ENCODE measurements at places on chromosomes 13 and 19.

DNA sequence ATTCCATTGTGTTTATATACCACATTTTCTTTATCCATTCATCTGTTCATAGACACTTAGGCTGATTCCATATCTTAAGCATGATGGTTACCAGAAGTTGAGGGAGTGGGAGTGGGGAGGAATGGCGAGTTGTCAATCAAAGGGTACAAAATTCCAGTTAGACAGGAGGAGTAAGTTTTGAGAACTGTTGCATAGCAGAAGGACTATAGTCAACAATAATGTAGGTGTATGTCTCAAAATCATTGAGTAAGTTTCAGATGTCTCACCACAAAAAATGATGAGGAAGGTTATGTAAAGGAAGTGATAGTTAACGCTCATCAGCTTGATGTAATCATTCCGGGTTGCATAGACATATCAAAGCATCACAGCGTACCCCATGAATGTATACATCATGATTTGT is 4.6 kb upstream of the UBL3 start:
- DNase-seq = no peak

GRCh38 chr19:33868788-33869412 is 72.2 kb downstream of the KCTD15 start:
- peak; percentile 34 for DNase-seq

GRCh38 chr13:97127842-97128241 is 94.3 kb upstream of the MBNL2 start:
- no peak for DNase-seq

- DNase-seq = no peak
These were observed 16.9 kb downstream of the PEX11G start for GRCh38 chr19:7471696-7472615.

GRCh38 chr13:112697756-112698655 is 8.2 kb downstream of the ATP11A start:
- no peak for DNase-seq

DNA sequence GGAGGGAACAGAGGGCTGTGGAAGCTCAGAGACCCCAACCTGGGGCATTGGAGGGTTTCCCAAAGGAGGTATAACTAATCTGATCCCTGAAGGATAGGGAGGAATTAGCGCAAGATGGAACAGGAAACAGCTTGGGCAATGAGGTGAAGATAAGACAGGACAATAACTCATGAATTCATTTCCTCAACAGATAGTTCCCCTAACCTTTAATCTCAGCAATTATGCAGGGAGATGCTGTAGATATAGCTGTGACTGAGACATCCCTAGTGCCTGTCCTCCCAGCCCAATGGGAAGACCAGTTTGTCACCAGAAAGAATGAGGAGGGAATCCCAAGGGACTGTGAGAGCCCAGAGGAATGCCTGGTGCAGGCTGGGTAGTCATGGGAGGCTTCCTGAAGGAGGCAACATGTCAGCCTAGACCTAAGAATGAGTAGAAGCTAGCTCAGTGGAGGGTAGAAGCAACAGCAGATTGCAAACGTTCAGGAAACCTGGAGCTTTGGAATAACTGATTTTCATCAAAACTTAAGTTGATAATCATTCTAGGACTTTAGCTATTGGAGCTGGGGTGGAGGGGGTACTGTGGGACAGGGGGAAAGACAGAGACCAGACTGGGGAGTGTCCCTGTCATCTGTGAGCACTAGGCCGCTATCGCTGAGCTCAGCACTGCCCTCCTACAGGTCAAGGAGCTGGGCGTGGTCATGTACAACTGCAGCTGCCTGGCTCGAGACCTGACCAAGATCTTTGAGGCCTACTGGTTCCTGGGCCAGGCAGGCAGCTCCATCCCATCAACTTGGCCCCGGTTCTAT is 18.8 kb downstream of the HIPK4 start:
- no peak for DNase-seq

GRCh38 chr13:84524586-84524985 is 642.3 kb upstream of the SLITRK1 start:
- no peak for DNase-seq

DNA sequence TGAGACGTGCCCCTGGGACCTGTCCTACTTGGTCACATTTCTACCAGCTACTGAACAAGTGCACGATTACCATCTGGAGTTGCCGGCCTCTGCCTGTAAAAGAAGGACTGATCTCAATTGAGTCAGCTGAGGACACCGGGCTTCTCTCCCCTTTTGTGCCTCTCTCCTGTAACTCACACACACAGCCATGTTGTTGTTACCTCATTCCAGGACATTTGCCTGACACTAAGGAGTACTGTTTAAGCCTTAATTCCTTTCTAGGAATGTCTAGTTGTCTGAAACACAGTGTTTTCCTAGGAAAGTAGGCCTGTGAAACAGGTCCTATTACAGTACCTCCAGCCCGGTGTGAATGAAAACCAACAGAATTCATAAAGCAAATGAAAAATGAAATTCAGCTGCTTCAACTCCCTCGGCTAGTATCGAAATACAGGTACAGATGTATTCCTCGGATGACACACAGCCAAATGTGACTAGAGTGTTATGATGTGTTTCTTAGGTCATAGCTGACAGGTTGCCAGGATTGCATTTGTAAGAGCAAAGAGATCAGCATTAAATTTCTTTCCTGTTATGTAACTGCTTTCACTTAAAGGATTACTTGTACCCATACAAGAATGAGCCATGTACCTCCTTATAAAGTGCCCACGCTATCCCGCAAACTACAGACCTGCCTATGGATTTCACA is 152.0 kb upstream of the IRS2 start:
- DNase-seq = peak; percentile 52

DNA sequence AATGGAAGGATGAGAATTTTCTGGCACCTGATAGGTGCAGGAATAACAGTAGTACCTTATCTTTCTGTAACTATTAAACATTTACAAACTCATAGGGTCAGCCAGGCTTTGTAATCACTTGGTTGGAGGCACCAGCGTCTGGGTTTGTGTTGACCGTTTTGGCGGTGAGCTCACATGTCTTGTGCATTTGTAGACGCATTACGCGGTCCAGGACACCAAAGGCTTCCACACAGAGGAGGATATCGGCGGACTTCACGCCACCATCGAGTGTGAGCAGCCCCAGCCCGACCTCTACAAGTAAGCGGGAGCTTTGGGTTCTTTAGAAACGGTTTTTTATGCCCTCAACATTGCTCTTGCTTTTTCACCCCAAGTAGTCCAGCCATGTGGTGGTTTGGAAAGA is 129.3 kb downstream of the ATP11A start:
- DNase-seq = no peak

- DNase-seq = no peak
These were observed 897.0 kb downstream of the SLITRK6 start for GRCh38 chr13:84902243-84902642.

DNA sequence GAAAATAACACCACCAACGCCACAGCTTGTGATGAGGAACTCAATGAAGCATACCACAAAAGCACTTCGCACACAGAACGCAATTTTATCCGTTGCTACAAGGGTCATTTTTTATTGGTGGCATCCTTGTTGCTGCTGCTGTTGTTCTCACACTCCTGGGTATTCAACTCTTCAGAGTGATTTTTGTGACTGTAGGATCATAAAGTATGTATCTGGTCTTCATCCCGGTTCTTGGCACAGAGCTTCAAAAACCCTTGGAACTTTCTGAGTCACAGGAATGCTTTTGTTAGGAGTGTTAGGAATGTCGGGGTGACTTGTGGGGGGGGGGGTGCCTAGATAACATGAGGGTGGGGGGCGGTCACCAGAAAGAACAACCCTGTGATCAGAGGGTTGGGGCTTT is 108.4 kb downstream of the ZNF557 start:
- DNase-seq = peak; percentile 19

DNA sequence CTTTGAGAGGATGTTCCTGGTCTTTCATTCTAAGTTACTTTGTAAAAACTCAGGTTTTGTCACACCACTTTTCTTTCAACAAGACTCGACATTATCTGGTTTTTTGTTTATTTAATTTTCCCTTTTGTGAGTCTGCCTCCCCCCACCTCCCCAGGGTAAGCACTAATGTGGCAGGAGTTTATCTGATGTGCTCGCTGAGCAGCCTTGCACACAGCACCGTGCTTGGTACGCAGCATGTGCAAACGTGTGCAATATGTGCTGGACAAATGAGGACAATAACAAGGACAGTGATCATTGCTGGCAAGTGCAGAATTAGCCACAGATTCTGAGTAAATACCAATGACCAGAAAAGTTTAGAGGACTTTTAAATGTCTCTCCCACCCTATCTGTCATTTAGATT is 391.4 kb downstream of the IRS2 start:
- no peak for DNase-seq

GRCh38 chr19:19530423-19530804 is 1.7 kb downstream of the YJEFN3 start:
- no peak for DNase-seq

- DNase-seq = peak; percentile 83
These were observed 542.8 kb downstream of the RFC3 start for GRCh38 chr13:34360702-34361101.

- no peak for DNase-seq
These were observed 129.2 kb downstream of the PAN3 start for GRCh38 chr13:28267497-28267896.

DNA sequence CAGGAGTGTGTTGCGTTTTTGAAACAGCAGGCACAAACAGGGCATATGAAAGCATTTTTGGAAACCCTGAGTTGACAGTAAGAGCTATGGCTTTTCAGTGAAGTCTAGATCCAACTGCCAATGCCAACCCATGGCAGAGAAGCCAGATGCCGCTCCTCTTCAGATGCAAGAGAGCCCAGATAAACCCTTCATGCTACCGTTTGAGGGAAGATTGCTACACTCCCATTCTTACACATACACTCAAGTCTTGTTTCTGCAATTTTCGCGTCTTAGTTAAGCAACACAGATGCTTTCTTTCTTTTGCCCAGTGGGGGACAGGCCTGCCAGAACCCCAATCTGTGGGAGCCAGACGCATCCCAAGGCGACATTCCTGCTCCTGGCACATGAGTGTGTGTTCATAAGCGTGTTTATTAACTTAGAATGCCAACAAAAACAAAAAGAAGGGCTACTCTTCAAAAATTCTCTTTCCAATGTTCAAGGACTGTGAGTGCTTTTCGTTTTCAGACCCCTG is 10.4 kb downstream of the BORCS8 start:
- no peak for DNase-seq

- peak; percentile 68 for DNase-seq
These were observed 9.5 kb downstream of the POLR1D start for GRCh38 chr13:27631156-27631555.

GRCh38 chr13:60562096-60562780 is 165.2 kb downstream of the TDRD3 start:
- DNase-seq = peak; percentile 34

DNA sequence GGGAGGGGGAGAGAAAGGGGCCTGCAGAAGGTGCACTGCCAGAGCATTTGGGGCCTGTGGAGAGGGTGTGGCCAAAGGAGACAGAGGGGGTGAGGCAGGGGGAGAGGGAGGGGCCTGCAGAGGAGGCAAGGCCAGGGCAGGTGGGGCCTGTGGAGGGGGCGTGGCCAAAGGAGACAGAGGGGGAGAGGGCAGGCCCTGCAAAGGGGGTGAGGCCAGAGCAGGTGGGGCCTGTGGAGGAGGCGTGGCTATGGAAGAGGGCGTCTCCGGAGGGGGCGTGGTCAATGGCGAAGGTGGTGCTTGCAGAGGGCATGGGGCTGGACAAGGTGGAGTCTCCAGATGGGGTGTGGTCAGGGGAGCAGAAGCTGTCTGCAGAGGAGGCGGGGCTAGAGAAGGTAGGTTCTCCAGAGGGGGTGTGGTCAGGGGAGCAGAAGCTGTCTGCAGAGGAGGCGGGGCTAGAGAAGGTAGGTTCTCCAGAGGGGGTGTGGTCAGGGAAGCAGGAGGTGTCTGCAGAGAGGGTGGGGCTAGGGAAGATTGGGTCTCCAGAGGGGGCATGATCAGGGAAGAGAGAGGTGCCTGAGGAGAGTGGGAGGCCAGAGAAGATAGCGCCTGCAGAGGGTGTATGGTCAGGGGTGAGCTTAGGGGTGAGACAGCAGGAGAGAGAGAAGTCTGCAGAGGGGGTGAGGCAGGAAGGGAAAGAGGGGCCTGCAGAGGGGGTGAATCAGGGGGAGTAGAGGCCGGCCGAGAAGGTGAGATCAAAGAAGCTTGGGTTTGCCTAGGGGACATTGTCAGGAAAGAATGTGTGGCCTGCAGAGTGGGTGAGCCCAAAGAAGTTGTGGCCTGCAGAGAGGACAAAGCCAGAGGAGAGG is 3.4 kb downstream of the PRR36 start:
- DNase-seq = peak; percentile 60

DNA sequence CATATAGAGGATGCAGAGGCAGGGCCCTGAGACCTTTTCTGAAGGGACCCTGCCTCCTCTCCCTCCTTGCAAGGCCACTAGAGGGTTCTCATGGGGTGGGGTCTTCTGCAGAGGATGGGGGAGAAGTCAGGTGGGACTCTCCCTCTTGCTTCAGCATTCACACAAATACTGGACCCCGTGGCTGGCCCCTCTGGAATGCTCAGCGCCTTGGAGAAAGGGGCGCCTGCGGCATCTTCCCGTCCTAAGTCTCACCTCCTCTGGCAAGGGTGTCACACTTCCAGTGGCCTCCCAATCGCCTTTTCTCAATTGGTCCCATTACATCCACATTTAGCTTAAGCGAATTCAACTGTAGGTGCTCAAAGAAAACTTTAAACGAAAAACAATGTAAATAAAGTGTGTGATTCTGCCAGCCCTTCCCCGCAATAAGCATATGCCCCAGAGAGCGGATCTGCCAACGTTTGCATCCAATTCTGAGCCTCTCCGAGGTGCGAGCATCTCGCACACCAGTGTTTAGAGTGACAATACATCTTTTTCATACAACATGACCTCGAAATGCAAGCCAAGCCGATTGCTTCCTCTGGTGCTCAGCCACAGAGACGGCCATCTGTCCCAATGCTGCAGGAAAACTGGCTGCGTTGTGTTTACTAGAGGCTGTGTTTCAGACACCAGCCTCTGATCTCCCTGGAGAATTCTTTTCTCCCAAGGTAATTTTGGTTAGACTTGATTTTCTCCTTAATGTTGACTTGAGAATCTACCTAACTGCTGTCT is 69.1 kb upstream of the WASF3 start:
- no peak for DNase-seq

DNA sequence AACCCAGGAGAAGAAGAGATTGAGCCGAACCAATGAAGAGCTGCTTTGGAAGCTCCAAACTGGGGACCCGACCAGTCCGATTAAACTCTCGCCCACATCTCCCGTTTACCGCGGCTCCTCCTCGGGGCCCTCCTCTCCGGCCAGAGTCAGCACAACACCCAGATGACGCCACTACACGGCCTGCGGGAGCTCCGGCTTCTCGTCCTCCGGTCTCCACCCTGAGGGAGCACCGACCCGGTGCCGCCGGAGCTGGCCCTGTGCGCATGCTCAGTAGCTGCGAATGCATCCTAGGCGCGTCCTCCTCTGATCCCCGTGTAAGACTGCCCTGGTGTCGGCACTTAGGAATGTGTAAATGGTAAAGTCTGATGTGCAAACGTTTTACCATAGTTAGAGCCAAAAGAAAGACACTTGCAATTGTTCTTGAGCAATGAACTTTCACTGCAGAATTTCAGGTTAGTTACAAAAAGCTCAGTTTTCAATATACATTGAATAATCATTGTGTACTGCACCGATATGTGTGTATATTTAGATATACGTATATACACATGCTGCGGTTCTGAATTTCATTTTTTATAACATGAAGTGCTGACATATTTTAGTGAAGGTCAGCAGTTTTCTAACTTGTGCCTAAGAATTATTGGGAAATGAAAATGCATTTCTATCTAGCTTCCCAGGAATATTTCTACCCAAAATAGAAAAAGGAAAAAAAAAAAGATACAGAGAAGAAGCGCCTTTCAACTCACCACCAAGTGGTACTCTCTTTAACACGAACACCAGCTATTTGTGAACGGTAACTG is 92.2 kb downstream of the SLC7A1 start:
- peak; percentile 17 for DNase-seq
